ENCODE measurements at places on chromosomes 2 and 18.

- DNase-seq = no peak
Measured at GRCh38 chr2:136718273-136718672, 47.1 kb upstream of the THSD7B start.

GRCh38 chr2:86453836-86454235, 12.7 kb downstream of the KDM3A start:
- DNase-seq = no peak

DNA sequence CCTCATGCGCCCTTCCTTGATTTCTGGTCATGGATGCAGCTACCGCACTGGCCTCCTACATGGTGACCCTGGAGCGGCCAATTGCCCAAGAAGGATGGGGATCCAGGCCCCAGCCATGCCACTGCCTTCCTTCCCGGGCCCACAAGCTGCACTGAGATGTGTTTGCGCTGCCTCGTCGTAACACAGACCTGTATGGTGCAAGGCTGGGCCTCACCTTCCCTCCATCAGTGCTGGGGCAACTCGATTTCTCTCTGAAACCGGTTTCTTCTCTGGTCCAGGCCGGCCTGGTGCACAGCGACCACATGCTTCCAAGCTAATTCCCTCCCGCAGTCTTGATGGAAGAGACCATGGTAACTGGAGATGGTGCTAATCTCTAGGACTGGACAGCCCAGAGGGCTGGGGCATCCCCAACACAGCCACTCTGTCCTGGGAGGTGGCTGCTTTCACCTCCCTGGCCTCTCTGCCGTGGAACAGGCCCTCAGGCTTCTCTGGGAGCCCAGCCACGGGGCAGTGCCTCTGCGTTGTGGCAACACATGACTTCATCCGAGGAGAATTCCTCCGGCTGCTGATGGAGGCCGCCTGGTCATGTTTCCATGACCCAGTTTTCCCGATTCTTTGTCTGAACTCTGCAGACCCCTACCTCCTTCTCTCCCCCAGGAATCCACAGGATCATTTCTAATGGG, 184.2 kb downstream of the GLI2 start:
- DNase-seq = no peak

DNA sequence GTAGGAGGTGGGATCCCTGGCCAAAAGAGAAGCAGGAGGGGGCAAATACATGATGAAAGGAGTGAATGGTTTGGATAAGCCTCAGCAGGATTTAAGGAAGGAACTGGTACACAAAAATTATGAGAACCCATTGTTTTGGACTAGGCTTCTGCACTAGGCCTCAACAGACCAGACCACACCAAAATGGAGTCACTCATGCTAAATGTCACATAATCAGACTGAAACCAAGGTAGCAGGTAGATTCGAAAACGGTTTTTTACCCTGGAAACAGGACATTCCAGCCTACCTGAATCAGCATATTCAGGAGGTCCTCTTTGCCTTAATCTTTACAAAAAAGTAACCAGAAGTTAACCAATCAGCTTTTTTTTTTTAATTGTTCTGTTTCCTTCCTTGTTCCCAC, 49.4 kb upstream of the CDCA7 start:
- DNase-seq = no peak

DNA sequence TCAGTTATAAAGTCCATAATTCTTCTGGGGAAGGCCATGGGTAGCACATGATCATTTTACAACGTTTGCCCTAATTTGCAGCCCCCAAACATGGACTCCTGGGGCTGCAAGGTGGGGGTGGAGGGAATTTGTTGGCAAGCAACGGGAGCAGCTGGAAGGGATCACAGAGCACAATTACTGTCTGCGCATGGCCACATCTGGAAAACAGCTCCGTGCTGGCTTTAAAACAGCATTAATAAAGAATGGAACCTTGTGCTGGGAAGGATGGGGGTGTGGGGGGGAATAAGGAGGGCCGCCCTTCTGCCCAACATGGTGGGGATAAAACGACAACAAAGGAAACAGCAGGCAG, 60.9 kb upstream of the SLC14A2 start:
- DNase-seq = no peak

DNA sequence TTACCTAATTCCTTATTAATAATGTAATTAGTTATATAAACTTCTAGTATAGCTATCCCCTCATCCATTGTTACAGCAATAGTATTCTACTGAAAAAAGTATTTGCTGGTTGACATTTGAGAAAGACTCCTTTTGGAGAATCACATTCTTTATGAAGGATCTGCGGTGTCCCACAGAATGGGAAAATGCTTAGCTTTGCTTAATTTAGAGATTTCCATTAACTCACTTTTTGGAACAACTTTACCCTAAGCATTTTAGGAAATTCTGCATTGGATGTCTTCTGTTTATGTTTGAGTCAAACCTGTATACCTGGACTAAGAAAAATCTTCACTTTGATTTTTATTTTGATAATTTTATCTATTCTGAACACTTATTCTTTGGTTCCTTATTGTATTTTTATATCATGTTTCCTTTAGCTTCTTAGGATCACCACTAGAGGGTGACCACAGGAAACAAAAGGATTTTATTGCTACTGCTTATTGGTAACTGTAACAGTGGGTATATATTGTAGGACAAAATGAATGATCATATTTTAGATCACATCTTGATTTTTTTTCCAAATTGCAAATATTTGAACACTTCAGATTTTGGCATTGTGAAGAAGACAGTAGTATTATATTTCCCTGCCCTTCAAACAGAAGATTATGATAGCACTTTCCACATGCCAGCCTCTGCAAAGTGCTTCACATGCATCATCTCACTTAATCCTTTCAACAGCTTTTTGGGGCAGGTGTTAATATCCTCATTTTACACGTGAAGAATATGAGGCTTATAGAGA, 79.6 kb downstream of the MIB1 start:
- DNase-seq = no peak

GRCh38 chr2:61450144-61450543, 20.7 kb downstream of the USP34 start:
- DNase-seq = no peak

GRCh38 chr2:205903549-205904129, 182.3 kb downstream of the INO80D start:
- DNase-seq = no peak
